Eye (tissue), 1 donor: ENCODE measurements at places on chromosomes 1 and 21.
A peak's percentile ranks its signal among the peaks of the same experiment; 100 is the strongest.

- DNase-seq, result no peak
Measured at GRCh38 chr1:230986976-230987375, 8.1 kb downstream of the ARV1 start.

DNA sequence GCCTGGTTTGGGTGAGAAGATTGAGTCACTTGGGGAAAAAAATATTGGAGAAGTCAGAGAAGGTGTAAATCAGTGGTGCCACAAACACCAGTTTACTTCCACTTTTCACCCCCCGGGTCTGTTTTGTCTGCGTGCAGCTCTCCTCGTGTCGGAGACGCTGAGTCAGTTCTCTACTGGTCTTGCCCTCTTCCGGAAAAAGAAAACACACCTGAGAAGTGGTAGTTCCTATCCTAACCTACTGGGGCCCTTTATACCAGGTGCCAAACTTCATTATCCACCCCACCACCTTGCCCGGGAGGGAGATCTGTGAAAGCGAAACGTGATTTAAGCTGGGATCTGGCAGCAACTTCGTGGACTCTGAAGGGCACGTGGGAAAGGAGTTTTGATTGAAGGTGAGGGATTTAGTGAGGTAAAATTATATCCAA, 855 bp upstream of the IVNS1ABP start:
- no peak for DNase-seq

GRCh38 chr1:171245458-171246064, 2.7 kb upstream of the FMO1 start:
- peak; percentile 46 for DNase-seq

GRCh38 chr1:67300561-67300960, 7.1 kb upstream of the IL12RB2 start:
- no peak for DNase-seq

DNA sequence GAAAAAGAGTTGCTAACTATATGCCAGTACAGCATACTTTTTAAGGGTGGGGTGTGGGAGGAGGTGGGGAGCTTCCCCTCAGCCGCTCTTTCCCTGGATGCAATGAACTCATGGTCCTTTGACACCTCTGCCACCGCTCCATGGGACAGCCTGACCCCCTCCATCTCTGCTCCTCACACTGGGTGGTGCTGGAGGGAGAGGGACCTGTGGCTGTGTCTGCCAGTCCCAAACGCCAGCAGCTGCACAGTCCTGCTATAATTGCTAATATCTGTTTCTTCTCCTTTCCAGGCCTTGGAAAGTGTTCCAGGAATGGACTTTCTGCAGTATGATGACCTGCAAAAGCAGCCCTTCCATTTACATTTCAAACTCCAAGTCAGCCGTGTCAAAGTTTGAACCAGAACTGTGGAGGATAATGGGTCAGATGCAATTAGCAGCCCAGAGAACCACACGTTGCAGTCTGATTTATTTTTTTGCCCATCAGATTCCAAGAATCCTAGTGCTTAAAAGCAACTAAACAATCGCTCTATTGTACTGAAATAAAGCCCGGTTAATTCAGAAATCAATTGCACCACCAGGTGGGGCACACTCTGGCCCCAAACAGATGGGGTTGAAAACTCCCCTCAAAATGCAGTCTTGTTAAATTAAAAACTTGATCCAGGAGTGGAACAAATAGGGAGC, 160.7 kb upstream of the LMO4 start:
- peak; percentile 44 for DNase-seq

DNA sequence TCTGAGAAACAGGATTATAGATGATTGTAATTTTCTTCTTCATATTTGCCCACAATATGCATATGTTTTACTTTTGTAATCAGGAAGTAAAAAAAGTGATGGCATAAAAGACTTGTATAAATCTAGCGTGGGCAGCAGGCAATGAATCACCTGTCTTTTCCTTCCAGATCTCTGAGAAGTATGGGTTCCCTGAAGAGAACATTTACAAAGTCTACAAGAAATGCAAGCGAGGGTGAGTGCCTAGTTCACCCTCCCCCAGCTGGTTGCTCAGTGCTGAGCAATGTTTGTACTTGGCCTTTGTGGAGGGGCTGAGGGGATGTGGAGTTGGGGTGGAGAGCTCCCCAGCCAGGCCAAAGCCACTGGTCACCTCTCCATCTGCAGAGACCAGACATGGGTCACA, 30.7 kb downstream of the GRHL3 start:
- DNase-seq, result no peak

DNA sequence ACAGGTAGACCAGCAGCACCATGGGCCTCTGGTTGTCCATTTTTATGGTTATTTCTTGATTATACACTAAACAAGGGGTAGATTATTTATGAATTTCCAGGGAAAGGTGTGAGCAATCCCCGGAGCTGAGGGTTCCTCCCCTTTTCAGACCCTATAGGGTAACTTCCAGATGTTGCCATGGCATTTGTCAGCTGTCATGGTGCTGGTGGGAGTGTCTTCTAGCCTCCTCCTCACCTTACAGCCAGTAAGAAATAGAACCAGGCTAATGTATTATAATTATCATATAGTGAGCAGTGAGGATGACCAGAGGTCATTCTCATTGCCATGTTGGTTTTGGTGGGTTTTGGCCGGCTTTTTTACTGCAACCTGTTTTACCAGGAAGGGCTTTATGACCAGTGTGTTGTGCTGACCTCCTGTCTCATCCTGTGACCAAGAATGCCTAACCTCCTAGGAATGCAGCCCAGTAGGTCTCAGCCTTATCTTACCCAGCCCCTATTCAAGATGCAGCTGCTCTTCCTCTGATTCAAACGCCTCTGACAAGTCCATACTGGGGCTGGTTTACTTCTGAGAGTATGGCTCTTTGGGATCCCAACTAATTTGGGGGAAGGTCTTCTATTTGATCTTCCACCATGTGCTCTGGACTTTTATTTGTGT, 13.5 kb upstream of the TINAGL1 start:
- DNase-seq, result no peak

DNA sequence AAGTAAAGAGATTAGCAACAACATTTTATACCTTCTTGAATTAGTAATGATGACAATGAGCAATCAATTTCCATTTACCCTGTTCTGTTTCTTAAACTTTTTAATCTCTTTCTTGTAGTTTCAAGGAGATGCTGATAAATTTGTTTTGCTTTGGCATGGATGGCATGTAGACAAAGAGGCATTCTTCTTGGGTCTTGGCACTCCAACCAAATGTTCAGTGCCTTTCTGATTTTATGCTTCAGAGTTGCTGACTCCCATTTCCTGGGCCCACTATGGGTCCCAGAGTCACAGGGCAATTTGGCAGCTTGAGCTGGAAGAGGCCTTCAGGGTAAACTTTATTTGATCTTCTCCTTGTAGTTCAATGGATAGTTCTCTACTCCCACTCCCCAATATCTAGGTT, 42.1 kb upstream of the OSBPL9 start:
- no peak for DNase-seq
